ENCODE measurements at places on chromosomes 6 and 20.

- no peak for DNase-seq
Measured at GRCh38 chr6:156934069-156934460, 156.9 kb downstream of the ARID1B start.

GRCh38 chr20:1933465-1933870 is 38.3 kb downstream of the SIRPA start:
- no peak for DNase-seq

GRCh38 chr6:2429460-2429859 is 184.1 kb upstream of the GMDS start:
- DNase-seq: no peak

GRCh38 chr20:31607640-31608250 is 2.7 kb downstream of the ID1 start:
- DNase-seq: no peak

- no peak for DNase-seq
Measured at GRCh38 chr6:38531134-38531533, 108.6 kb downstream of the BTBD9 start.

- DNase-seq: no peak
Measured at GRCh38 chr6:2542101-2542857, 208.4 kb downstream of the MYLK4 start.

DNA sequence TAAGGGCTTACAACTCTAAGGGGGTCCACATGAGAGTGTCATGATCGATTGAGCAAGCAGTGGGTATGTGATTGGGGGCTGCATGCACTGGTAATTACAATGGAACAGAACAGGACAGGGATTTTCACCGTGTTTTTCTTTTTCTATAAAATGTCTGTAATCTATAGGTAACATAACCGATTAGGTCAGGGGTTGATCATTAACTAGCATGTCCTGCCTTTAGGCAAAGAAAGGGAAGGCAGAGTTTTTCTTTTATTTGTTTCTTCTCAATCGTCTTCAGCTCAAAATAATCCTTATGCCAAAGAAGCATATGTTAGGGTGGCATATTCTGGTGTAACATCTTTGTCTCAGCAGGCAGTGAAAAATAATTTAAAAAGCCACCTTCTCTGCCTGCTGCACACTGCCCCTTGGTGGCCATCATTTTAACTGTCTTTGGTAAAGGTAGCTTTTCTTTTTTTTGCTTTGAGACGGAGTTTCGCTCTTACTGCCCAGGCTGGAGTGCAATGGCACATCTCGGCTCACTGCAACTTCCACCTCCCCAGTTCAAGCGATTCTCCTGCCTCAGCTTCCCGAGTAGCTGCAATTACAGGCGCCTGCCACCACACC is 9.7 kb upstream of the CEP43 start:
- peak; percentile 17 for DNase-seq

GRCh38 chr20:44355498-44356352 is at the start of gene HNF4A:
HNF4A (plus strand) TSS chr20:44355699; CDS start chr20:44355805, 106 bp downstream.
- no peak for DNase-seq

- DNase-seq: no peak
Measured at GRCh38 chr6:170296423-170296745, 5.5 kb upstream of the DLL1 start.

GRCh38 chr6:32298632-32299336 is 72.9 kb downstream of the TSBP1 start:
- no peak for DNase-seq

DNA sequence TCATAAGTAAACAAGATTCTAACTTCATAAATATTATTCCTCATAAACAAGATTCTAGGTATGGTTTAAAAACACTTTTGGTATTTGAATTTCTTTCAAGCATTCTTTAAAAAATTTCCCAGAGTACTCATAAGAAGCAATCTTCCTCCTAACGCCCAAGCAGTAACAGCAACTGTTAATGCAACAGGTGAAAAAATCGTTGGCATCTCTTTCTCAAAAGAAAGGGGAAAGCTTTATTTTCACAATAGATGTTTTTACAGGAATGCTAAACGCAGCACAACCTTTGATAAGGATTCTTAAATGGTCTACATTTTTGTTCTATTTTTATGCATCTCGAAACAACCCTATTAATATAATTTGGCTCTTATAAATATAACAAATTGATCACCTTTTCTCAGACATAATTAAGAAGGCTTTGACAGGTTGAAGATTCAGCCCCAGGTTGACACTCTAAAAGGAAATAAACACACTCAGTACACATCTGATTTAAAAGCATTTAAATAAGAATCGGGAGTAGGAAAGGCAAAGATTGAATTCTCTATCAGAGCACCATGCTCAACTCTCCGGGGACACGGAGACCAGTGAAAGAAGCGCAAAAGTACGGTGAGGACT is 634 bp downstream of the AHI1 start:
- DNase-seq: no peak

GRCh38 chr6:63561288-63561687 is 11.0 kb upstream of the LOC128125822 start:
- no peak for DNase-seq

- no peak for DNase-seq
Measured at GRCh38 chr6:107811591-107812218, 12.4 kb downstream of the SCML4 start.

DNA sequence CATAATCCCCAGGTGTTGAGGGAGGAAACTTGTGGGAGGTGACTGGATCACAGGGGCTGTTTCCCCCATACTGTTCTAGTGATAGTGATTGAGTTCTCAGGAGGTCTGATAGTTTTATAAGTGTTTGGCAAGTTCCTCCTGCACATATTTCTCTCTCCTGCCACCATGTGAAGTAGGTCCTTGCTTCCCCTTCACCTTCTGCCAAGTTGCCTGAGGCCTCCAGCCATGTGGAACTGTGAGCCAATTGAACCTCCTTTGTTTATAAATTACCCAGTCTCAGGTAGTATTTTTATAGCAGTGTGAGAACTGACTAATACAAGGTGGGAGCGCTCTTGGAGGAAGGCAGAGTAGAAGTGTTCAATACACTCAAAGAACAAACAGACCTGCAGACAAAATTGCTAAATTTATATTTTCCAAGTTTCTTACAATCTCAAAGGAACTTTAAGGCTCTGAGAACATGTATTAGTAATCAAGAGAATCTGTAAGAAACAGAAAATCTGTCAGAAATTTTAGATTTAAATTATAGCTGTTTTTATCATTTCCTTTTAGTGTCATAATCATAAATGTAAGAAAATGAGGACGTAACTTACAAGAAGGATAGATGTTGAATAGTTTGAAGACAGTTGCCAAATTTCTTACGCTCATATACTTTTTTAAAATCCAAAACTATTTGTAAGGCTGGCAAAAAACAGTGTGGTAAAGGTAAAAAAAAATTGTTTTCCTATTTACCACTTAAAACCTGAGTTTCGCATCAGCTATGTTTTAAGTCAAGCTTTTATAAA is 77.7 kb downstream of the ASCC3 start:
- no peak for DNase-seq

DNA sequence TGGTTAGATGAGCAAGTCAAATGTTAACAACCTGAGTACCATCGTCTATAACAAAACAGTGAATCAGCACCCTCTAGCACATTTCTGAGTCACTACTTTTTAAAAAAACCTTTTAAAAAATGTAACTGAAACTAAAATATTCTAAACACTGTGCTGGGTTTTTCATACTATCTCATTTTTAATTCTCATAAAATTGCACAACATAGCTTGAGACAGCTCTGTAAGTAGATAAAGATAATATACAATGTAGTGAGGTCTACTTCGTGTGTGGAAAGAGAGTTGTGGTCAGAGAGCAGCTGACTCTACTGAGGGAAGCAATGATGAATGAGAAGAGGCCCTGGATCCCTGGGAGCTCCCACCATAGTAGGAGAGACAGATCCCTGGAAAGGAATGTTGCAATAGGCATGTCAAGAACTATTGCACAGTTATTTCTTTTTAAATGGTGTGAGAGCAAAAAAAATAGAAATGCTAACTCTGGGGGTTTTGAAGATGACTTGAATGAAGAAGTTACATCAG is 13.6 kb upstream of the CALHM6 start:
- DNase-seq: no peak

DNA sequence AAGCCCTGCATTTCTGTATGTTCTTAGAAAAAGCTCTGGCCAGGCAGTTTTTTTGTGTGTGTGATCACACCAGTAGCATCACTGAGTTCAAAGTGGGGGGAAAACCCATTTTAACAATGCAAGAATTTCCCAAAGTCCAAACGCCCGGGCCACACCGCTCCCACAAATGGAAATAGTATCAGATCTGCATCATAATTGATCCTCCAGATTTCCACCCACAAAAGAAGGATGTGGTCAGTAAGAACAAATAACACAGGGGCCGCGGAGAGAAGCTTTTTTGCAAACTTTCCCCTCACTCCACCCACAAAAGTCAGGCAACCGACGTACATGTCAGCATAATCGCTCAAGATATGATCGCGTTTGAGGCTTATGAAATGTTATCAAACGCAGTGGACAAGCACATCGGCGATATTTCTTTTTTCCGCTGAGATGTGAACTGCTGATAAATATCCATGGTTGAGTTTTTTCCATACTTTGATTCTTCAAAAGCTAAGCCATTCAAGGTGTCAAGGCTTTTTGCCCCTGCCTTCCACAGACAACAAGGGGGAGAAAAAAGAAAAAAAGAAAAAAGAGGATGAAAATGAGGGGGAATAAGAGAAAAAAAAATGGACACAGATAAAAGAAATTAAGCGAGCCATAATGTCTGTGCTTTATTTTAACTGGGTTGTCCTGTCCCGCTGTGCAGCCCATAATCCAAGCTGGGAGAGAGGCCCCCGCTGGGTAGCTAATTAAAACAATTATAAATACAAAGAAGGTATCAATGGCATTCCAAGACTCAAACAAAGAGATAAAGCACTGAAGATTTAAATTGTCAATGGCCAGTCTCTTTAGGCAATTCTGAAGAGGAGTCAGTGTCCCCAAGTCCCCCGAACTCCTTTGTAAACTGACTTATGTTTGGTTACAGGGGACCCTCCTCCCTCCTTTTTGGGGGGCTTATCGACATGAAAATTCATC is 143.5 kb downstream of the ZFP64 start:
- DNase-seq: no peak

GRCh38 chr20:2822073-2822472 is 5.9 kb downstream of the TMEM239 start:
- DNase-seq: no peak

DNA sequence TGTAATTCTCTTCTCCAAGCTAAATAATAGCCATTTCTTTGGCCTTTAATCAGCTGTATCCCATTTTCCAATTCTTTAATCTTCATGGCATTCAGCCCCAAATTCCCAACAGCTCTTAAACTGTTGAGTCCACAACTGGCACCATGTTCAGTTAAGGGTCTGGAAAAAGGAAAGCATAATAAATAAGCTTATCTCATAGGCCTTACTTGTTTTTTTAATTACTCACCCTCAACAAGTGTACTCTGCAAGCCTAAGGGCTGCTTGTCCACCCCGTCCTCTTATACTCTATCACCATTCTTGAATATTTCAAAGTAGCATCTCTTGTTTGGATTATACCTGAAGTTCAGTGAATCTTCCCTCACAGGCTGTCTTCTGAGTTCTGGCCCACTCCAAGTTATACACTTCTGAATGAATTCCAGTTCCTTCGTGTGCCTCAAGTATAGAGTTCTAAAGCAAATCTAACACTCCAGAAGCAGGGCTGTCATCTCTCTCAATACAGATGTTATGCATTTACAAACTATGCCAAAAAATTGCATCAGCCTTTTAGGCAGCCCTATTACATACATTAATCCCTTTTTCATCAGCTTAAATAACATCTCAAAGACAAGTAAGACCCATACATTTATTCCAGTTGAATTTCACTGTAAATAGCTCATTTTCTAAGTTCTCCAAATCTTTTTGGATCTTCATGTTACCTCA is 98.7 kb downstream of the COL21A1 start:
- no peak for DNase-seq

GRCh38 chr20:63748934-63749270 is 9.3 kb downstream of the SLC2A4RG start:
- no peak for DNase-seq

DNA sequence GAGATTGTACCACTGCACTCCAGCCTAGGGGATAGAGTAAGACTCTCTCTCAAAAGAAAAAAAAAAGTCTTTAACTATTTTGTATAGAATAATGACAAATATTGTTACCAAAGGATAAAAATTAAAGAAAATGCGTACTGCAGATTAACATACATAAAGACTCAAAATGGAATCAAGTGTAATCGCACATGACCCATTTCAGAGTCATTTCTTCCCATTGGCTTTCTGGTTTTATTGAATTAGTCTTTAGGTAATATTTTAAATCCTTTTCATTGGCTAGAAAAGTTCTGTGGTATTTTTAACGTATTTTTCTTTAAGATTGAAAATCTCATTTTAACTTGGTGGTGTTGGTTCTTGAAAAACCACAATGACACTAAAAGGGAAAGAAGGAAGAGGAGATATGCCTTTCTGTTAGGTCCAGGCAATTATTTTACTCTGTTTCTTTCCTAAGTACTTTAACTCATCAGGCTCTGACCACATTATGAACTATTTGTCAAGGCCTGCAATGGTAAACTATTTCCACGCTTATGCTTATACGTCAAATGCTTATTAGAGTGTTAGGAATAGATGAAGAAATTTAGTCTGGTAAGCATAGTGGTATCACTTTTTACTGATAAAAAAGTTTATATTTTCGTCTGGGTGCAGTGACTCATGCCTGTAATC is 52.3 kb downstream of the PLEKHG1 start:
- no peak for DNase-seq
